Fibroblast of skin of back (primary cell): ENCODE measurements at places on chromosomes 3 and 15.

GRCh38 chr3:82143661-82144412 lies 382.4 kb upstream of the GBE1 start:
- DNase-seq = no peak

DNA sequence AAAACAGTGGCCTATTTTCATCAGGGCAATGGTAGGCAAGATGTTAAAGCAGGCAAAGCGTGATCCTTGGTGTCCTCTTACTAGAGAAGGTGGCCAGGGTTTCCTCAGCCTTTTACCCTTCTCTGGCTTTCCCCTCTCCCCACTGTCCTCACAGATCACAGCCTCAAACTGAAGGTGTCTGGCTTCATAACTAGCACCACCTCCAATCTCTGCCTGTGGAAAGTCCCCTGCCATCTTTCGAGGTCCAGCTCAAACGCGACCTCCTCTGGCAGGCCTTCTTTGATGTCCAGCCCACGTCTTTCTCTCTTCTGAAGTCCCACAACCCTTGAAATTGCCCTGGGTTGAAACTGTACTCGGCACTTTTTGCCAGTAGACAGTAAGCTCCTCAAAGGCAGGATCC lies 35.9 kb downstream of the CYP19A1 start:
- DNase-seq = no peak

DNA sequence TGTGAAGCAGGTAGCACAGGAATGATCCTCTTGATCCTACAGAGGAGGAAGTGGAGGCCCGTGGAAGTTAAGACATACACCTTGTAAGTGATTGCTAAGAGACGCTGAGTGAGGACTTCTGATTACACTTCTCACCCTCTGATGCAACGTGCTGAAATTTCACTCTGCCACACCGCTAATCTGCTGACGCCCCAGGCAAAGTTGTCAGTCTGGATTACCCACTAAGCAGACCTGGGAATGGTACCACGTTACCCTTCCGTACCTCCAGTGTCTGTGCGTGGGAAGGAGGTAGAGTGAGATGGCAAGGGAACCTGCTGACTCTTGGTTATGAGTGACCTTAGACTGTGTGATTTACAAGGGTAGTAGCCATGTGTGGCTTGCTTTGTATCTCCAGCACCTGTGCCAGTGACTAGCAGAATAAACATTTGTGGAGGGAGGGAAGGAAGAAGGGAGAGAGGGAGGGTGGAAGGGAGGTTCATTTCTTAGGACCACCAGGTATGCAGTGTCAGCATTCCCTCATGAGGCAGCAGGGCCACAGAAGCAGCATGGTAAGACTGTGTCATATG lies 115.0 kb downstream of the ALDH1A2 start:
- DNase-seq = no peak

DNA sequence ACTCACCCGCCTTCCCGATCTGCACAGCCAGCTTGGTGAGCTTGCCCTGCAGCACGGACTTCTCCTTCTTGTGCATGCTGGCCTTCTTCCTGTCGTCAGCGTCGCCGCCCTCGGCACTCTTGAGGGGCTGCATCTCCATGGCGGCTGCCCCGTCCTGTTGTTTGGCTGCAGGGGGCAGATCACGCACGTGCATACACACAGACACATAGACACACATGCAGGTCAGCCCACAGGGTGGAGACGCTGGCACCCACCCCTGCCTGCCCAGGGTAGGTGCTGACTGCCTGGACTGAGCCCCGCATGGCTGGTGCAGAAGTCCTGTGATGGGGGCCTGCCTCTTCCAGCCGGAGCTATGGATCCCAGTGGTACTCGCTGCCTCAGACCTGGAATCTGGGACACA lies 57.3 kb upstream of the SEC13 start:
- no peak for DNase-seq

- DNase-seq = no peak
Measured at GRCh38 chr3:67540198-67540894, 114.1 kb downstream of the SUCLG2 start.

GRCh38 chr15:65067645-65068402 lies at the start of gene RASL12:
Gene RASL12, minus strand, starts transcription at chr15:65067991. Its CDS starts 156 bp downstream, at chr15:65067835.
- DNase-seq = no peak
